Hippocampal formation (tissue), 2 donors: ENCODE measurements at places on chromosomes 16 and 17.

GRCh38 chr16:86959091-86959651 lies 358.0 kb downstream of the C16orf95 start:
- no peak for DNase-seq

GRCh38 chr17:44007346-44008204 lies 3.2 kb downstream of the NAGS start:
- no peak for DNase-seq

- DNase-seq, result no peak
Measured at GRCh38 chr17:76543482-76543825, 3.6 kb downstream of the PRCD start.

GRCh38 chr17:29710891-29711418 lies 88.2 kb upstream of the CORO6 start:
- DNase-seq, result no peak

DNA sequence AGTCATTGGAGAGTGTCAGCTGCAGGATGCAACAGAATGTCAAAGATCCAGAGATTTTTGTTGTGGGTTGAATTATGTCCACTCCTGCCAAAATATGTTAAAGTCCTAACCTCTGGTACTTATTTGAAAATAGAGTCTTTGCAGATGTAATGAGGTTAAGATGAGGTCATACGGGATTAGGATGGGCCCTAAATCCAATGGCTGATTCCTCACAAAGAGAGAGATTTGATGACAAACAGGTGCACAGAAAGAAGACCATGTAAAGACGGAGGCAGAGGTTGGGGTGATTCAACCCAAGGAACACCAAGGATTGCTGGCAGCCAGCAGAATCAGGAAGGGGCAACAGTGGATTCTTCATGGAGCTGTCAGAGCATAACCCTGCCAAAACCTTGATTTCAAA lies 34.5 kb upstream of the USP22 start:
- DNase-seq, result no peak

GRCh38 chr17:73838815-73839214 lies 194.6 kb upstream of the SDK2 start:
- no peak for DNase-seq
